Motor neuron (in vitro differentiated cells): ENCODE measurements at places on chromosomes 7 and 10. TPM values are rescaled to one million over a fixed set of nuclear protein-coding genes. Genes with fewer than 3 reads are reported as not detected.

- peak; percentile 55 for ATAC-seq
Observed at GRCh38 chr7:151083071-151083823, at the start of gene TMUB1. Gene TMUB1, minus strand, starts transcription at chr7:151083493. Its CDS starts 930 bp downstream, at chr7:151082563.

DNA sequence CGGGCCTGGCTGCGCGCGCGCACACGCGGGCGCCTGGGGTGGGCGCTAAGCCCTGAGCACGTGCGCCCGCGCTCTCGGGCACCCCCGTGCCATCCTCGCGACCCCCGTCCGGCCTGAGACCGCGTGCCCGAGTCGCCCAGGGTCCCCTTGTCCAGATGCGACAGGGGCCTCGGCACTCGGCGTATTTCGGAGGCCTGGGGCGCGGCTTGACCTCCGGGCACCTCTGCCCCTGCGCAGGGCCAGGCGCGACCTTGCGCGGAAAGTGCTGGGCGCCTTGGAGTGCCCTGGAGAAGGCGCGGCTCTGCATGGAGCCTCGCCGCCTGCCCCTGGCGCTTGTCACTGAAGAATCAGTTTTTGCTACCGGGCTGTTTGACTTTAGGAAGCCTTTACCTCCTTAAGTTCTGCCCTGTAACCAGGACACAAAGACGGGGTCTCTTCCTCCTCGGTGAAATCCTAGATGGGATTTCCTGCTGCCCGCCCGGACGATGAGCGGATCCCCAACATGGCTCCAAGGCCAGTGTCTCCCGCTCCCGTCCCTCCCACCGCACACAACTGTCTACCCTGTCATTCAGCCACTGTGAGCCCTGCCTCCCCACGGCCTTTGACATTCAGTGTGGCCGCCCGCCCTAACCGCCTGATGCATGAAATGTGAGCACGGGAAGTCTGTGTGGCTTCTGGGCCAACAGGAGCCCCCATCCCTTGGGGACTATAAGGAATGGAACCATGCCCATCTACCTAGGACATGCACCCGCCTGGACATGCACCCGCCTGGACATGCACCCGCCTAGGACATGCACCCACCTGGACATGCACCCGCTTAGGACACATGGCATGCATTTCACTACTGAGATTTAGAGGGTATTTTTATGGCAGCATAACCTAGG, 1.1 kb upstream of the STK32C start:
- ATAC-seq, result no peak

GRCh38 chr7:126702242-126703016, 550.3 kb downstream of the GRM8 start:
- no peak for ATAC-seq

DNA sequence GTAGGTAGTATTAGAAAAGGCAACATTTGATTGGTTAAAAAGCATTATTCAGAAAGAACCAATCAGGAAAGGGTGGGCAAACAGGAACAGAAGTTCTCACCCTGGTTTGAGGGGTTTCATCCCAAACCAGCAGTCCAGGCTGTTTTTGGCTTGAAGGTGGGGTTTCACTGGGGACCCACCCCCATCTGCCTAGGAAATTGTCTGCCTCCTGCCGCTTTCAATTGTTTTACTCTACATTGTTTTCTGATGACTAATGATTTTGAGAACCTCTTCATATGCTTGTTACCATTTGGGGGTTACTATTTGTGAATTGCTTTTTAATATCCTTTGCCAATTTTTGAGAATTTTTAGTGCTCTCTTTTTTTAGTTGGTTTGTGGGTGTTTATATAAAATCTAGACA, 3.3 kb upstream of the PCBD1 start:
- ATAC-seq, result no peak

DNA sequence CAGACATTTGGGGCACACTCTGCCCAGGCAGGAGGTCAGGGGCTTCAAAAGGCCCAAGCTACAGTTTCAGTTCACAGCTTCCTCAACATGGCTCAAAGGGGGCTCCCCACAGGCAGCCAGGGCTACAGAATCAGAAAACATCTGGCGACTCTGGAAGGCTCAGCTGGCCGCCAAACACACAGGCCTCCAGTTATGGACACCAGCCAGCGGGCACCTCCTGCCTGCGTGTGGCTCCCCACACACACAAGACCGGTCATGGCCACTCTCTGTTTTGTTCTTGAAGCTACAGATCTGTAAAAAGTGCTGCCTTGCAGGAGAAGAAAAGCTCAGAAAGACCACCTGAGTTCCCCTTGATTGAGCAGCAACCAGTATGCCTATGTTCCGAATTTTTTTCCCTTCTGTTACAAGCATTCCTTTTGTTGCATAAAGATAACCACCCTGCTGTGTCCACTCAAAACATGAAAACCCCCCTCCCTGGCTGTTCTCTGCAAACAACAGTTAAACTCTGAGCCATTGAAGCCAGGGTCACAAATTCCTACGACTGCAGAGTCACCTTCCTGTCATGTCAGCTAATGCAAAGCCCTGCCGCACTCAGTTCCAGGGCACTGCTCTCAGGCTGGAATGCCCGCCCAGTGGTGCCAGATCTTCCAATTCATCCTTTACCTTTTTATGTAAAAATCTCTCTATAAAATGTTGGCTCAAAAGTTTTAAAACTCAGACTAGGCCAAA, 33.6 kb downstream of the VSTM4 start:
- no peak for ATAC-seq

- no peak for ATAC-seq
Observed at GRCh38 chr10:119738962-119739361, 13.1 kb downstream of the INPP5F start.

The GNGT1 gene
- 0.67 and 1.7 TPM in 2 replicates for total RNA-seq

GRCh38 chr7:76997381-76998284, 34.5 kb downstream of the SPDYE17 start:
- ATAC-seq, result peak; percentile 19

DNA sequence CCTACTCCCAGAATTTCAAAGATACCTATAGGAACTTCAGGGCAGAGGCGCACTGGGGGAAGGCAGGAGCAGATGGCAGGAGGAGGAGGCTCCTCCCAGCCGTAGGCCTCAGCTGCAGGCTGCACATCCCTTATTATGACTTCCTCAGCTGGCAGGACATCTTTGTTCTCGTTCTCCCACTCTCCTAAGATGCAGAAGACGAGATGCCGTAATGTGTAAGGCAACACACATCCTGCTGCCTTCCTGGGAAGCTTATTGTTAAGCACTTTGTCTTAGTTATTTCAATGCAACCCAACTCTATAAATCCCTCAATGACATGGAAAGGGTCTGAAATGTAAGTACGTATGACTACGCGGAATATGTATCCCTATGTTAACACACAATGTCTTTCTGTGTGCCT, 599.8 kb upstream of the MGMT start:
- ATAC-seq, result no peak

The MMRN2 gene
- 2.2 and 2.6 TPM in 2 replicates for total RNA-seq

- ATAC-seq, result peak; percentile 53
Observed at GRCh38 chr7:2104716-2105115, 128.0 kb downstream of the MAD1L1 start.

The SEMA3C gene
- 40.4 and 40.6 TPM in 2 replicates for total RNA-seq

The OGDH gene
- total RNA-seq, result 27.1 and 29.7 TPM in 2 replicates

GRCh38 chr10:68959695-68960527, 3.9 kb downstream of the DDX21 start:
- no peak for ATAC-seq

DNA sequence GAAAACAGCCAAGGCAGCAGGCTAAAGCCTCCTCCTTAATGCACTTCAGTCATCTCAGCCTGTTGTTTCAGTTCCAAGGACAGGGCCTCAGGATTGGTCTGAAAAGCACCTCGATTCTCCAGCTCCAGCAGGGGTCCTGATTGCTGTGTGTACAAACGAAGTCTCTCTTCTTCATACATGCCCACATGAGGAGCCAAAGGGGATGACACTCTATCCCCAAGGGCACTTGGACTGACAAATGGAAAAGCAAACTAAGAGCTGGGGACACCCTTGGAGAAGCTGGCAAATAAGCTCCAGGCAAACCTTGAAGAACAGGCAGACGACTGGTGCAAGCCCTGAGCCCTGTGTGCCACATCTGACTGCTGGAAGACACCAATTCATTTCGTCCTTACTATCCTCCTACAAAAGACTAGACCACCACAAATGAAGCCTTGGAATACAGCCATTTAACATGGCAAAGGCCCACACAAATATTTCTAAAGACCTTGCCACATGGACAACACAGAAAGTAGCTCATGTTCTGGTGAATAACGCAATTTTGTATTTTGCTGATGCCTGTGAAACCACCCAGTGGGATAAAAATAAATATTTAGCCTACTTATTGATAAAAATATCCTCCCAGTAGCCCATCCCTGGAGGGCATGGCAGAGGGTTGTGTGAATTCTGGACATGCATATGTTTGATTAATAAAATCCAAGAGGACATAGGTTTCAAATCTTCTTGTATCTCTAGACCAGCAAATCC, 61.9 kb downstream of the PARD3 start:
- no peak for ATAC-seq

The FAM241B gene
- 56.0 and 59.5 TPM in 2 replicates for total RNA-seq
